Liver (tissue), 10 donors: ENCODE measurements at places on chromosomes 5 and 9.
A peak's percentile ranks its signal among the peaks of the same experiment; 100 is the strongest.

- DNase-seq: no peak
Observed at GRCh38 chr5:14185326-14186058, 42.4 kb downstream of the TRIO start.

DNA sequence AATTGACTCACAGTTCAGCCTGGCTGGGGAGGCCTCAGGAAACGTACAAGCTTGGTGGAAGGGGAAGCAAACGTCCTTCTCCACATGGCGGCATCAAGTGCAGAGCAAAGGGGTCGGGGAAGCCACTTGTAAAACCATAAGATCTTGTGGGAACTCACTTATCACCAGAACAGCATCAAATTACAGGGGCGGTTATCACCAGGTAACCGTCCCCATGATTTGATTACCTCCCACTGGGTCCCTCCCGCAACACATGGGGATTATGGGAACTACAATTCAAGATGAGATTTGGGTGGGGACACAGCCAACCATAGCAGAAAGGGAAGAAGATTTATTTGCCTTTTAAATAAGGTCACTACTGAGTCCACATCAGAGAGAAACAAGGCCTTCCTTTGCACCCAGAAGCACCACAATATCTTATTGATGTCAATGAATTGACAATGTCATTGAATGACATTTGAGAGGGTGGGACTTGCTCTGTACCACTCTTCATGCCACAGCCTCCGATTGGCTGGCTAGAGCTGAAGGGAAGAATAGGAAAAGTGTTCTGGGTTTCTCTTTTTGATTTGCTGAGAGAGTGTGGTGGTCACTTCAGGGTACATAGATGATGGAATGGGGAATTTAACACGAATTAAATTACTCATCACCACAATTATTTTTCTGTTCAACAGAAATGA lies 11.0 kb downstream of the SKP2 start:
- no peak for DNase-seq

DNA sequence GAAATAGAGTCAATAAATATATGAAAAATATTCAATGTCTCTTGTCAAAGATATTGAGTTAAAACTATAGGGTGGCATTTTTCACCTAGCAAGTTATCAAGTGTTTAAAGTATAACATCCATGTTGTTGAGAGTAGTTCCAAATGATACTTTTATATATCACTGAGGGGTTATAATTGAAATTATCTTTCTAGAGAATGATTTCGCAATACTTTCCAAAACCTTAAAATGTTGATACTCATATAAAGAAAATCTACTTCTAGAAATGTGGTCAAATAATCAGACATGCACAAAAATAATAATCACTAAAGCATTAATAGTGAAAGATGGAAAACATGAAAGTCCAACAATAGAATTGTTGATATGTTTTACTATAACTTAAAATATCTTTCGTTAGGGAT lies 50.1 kb downstream of the OXCT1 start:
- DNase-seq: no peak

- DNase-seq: no peak
Observed at GRCh38 chr9:36744678-36745077, 172.0 kb downstream of the MELK start.

GRCh38 chr9:20670395-20670794 lies 13.7 kb upstream of the FOCAD start:
- no peak for DNase-seq

DNA sequence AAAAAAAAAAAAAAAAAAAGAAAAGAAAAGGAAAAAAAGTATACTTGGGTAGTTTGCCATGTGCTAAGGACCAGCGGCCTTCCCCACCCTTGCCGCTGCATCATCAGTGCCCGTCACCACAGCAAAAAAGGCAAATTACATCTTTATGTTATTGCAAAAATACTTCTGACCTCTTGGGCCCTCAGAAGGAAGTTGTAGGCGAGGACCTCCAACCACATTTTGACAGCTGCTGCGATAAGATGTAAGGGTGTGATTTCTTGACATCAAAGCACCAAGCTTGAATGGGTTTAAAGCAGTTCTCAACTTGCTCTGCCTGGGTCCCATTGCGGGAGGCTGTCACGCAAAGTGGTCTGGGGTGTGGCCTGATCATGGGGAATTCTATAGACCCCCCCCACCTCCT lies 39.2 kb downstream of the DMRT1 start:
- DNase-seq: no peak

GRCh38 chr5:177357459-177358351 lies at the start of gene RGS14:
TSS of gene RGS14 (plus strand) at chr5:177357924. CDS start at chr5:177358025, 101 bp downstream.
- no peak for DNase-seq

- no peak for DNase-seq
Observed at GRCh38 chr9:26955222-26955903, 849 bp upstream of the IFT74 start.

- DNase-seq: no peak
Observed at GRCh38 chr5:16819522-16820167, 116.4 kb downstream of the MYO10 start.

- no peak for DNase-seq
Observed at GRCh38 chr5:118185018-118185417, 803.3 kb downstream of the DTWD2 start.

DNA sequence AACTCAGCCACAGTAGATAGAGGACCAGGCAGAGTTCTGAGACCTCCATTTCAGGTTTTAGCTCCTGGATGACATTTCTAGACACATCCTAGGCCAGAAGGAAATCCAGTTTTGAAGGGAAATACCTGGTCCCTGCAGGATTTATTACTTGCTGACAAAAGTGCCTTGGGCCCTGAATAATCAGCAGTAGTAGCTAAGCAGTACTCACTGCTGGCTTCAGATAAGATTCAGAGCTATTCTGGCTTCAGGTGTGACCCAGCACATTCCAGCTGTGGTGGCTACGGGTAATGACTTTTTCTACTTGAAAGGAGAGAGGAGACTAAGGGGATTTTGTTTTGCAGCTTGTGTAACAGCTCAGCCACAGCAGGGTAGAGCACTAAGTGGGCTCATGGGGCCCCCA lies 34.0 kb downstream of the NDUFAF2 start:
- no peak for DNase-seq

DNA sequence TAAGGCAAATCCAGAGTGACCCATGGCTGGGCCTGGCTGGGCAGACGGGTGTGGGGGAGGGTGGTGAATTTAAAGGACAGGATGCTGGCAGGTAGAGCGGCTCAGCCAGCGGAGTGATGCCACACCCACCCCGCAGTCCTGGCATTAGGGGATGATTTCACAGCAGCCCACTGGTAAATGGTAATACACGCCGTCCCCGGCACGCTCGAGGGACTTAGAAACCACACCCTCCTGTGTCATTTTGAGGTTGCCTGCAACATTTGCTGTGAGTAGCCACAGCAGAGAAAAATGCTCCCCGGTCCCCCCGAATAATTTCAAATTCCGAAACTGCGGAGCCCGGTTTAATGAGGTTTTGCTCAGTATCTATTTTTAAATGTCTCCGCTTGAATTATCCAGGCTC lies 71.3 kb upstream of the FCN2 start:
- DNase-seq: no peak

GRCh38 chr5:72064801-72065570 lies 42.3 kb upstream of the MAP1B start:
- no peak for DNase-seq

GRCh38 chr5:89901983-89902382 lies 507.6 kb downstream of the CETN3 start:
- no peak for DNase-seq

DNA sequence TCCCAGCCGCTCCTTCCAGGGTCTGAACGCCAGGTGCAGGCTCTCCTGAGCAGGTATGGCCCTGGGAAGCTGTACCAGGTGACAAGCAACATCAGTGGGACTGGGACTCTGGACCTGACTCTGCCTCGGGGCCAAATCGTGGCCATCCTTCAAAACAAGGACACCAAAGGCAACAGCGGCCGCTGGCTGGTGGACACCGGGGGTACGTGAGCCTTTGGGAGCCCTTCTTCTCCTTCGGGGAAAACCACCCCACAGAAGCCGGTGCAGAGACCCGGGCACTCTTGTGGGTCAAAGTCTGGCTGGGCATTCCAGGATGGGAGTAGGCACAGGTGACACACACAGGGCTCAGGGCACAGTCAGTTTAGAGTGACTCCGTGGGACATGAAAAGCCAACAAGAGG lies 45.8 kb downstream of the ARHGEF37 start:
- no peak for DNase-seq

DNA sequence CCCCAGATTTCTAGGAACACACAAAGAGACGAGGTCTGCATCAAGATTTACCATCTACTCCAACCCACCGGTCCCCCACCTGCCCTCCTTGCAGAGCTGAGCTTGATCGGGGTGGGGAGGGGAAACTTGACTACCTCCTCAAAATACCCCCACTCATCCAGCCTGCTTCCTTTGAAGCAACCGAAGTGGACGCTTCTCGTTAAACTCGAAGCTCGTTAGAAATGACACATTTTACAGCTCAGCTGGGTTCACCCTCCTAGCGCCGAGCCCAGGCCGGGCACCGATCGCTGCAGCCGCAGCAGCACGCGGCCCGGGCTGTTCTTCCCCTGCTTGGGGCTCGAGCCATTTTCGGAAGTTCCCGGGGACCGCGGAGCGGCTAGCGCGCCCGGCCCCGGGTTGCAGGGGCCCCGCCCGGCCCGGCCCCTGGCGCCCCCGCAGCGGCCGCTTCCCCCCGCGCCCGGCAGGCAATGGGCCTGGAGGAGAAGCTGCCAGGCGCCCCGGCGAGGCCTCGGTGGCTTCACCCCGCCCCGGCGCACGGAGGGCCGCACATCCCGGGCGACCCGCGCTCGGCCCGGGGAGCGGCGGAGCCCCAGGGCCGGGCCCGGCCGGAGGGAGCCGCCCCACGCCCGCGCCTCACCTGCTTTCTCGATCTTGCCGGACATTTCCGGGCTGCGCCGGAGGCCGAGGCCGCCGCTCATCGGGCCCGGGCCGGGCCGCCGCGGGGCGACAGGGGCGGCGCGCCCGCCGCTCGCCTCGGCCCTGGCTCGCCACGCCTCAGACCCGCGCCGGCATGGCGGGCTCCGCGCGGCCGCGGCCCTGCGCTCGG lies 530 bp downstream of the RAPGEF1 start:
- DNase-seq: peak; percentile 58

GRCh38 chr9:128164307-128164885 lies 4.3 kb downstream of the BBLN start:
- no peak for DNase-seq

GRCh38 chr5:65981969-65982619 lies 55.7 kb downstream of the ERBIN start:
- DNase-seq: no peak

DNA sequence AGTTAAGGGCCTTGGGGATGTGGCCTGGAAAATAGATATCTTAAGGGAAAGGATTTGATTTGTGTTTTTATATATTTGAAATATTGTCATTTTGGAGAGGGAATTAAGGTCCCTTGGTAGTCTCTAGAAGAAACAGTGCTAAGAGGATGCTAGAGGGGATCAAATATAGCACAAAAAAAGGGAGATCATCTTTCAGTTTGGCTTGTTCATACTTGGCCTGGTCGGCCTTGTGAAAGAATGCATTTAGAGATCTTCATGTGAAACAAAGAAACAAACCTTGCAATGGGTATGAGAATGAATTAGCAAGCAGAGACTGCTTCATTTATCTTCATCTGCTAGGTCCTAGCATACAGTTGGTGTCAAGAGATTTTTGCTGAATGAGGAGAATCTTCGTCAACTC lies 15.0 kb downstream of the DMRT2 start:
- no peak for DNase-seq

DNA sequence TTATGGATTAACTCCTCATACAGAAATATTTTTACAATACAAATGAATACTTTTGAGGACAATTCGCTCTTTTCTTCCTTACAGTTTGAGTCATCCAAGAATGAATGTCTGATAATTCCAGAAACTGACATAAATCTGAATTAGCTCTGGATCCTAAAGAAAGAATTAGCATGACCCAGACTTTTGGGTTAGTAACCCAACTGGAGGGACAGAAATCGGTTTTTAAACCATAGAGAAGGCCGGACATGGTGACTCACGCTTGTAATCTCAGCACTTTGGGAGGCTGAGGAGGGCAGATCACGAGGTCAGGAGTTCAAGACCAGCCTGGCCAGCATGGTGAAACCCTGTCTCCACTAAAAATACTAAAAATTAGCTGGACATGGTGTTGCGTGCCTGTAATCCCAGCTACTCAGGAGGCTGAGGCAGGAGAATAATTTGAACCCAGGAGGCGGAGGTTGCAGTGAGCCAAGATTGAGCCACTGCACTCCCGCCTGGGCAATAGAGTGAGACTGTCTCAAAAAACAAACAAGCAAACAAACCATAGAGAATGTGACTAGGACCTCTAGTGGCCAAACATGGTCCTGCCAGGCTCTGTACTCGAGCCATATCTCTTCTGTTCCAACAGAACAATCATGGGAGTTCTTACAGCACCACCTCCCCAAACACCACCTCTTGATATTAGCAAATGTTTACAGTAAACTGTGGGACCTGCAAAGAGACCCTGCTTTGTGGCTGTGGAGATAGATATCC lies 44.8 kb downstream of the LURAP1L start:
- no peak for DNase-seq

- peak; percentile 38 for DNase-seq
Observed at GRCh38 chr9:69104830-69105527, 69.1 kb upstream of the TJP2 start.

DNA sequence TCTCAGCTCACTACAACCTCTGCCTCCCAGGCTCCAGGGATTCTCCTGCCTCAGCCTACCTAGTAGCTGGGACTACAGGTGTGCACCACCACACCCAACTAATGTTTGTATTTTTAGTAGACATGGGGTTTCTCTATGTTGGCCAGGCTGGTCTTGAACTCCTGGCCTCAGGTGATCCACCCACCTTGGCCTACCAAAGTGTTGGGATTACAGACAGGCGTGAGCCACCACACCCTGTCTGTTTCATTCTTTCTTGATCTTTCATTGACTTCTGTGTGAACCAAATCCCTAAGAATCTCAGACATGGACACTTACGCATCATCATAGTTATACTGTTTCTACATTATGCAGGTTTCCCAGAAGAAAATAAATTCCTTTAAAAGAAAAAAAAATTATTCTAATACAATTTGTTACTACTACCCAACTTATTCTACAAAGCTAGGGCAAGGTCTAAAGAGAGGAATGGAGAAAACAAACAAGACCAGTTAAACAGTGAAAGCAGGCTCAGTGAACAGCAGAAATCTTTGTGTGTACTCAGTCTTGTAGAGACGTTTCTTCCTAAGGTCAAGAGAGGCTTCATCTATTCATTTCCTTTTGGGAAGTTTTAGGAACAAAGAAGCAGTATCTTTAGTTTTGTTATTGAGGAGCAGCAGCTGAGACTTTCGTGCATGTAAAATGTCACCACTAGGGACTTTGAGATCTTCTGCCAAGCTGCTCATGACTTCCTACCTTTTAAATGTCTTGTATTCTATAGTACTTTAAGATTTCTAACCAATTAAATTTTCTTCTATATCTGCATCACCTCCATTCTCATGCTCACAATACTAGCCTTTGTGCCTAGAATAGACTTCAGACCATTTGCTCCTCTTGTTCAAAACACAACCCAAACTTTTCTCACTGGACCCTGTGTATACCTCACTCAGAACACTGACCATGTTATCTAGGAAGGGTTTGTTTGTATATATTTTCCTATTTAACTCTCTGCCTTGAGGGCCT lies 5.6 kb upstream of the HMGCR start:
- no peak for DNase-seq
